Fibroblast of skin of abdomen (primary cell): ENCODE measurements at places on chromosomes 3 and 15.

GRCh38 chr3:67302489-67302888, 304.4 kb downstream of the KBTBD8 start:
- no peak for DNase-seq

- DNase-seq, result peak; percentile 43
These were observed 18.5 kb downstream of the TTC21A start for GRCh38 chr3:39125841-39126500.

DNA sequence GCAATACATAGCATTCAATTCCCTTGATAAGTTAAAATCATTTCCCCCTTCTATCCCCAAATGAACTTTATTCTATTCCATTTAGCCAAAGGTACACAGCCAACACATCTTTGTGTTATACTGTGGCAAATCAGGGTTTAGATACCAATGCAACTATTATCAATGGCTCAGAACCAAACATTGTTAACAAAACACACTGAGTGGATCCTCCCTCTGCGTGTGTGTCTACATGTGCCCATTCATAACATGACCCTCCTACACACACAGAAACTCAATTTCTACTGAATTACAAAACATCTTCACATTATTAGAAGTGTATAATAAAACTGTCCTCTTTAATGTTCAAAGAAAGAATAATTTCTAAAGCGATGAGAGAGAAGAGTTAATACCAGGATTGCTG, 1.3 kb downstream of the TTBK2 start:
- DNase-seq, result no peak

- peak; percentile 70 for DNase-seq
These were observed 47.8 kb downstream of the SPRED1 start for GRCh38 chr15:38300395-38300794.

DNA sequence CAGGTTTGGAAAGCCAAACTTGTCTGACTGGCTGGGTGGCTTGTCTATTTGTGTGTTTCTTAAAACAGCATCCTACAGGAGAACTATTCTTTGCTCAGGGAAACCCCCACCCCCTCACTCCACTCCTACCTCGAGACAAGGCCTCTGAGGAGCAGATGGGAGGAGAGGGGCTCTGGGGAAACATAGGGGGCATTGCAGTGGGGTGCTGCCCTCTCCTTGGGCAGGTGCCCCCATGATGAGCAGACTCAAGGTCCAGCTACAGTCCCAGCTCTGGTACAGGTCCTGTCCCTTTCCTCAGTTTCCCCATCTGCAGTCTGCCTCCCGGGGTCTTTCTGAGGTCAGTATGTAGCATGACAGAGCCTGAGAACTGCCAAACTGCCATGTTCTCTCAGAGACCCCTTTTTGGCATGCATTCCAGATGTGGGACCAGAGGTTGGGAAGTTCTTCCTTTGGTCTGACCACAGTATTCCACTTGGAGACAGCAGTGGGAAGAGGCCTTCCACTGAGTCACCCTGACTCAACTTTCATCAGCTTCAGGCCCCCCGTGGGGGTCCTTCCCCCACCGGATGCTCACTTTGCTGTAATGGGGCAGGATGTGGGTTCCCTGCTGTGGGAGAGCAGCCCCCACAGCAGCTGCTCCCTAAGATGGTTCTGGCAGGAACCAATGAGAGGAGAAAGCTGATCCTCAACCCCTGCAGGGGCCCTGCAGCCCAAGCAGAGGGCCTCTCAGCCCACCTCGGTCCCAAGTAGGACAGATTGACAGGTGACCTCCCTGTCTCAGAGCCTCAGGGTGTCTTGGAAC, 32.3 kb upstream of the CYP11A1 start:
- DNase-seq, result peak; percentile 91

DNA sequence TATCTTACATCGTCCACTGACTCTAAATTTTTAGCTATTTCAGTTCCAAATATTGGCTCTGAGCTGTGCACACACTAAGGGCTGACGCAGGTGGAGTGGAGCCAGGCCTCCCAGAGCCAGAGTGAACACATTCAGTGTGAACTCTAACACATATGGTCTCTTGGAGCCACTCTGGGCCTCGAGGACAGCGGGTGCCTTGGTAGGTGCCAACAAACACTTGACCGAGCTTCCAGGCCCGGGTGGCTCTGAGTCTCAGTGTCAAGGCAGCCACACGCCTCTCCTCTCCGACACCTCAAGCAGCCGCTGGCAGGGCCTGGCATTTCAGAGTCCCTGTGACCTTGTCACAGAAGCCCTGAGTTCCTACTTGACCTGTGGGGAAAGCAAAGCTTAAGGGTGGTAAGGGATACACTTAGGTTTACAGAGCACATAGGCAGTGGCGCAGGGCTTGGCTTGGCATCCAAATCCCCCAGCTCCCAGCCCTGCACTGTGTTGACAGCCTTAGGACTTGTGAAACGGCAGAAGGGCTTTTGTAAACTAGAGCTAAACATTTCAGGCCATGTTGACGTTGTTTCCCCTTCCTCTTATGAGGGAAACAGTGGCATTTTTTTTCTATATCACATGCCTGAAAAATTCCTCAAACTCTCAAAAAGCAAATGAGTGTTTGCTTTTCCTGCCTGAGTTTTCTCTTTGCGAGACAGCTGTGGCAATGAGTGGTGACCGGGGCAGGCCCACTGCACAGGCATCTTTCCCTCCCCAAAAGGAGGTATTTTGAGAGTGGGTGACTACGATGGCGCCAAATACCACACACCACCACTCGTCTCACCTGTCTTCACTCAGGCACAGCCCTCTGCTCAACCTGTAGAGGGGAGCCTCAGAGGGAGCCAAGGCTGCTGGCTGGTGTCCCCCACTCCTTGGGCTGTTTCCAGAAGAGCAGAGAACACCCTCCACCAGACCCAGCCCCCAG, 60.8 kb downstream of the DAPK2 start:
- DNase-seq, result no peak

- DNase-seq, result peak; percentile 83
These were observed 541.2 kb downstream of the RBMS3 start for GRCh38 chr3:29822071-29822470.

DNA sequence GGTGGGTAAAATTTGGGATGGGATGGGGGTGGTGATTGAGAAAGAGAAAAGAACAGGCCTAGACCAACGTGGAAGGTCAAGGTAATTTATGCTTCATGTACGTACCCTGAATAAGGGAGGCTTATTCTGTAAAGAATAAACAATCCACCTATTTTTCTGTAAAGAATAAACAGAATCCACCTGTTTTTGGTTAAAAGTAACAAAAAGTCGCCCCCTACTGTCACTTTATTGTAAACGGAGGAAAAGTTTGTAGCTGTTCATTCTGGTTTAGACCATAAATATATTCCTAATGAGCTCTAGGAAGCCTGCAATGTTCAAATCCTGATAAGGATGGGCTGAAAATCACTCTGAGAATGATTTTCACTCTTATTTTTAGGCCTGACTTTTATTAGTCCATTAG, 23.5 kb upstream of the SQOR start:
- DNase-seq, result no peak

- DNase-seq, result no peak
These were observed 151.3 kb downstream of the NR1I2 start for GRCh38 chr3:119933207-119933606.

- peak; percentile 82 for DNase-seq
These were observed 50.5 kb downstream of the SUCNR1 start for GRCh38 chr3:151923901-151924300.

DNA sequence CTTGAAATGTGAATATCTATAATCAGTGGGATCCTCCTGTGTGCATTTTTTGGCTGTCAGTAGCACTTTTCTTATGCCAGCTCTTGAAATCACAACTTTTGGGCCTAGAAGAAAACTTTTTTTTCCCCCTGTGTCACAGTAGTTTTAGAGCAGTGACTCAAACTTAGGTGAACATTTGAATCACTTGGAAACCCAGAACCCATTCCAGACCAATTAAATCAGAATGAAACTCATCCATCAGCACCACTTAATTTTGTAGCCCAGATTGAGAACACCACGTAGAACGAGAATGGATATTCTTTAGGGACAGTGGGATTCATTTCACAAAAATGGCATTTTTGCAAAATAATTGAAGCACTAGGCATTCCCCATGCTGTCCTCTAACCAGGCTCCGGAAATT, 224.8 kb upstream of the NANOGP8 start:
- peak; percentile 74 for DNase-seq

GRCh38 chr3:133831966-133832801, 26.6 kb downstream of the SRPRB start:
- no peak for DNase-seq
